ENCODE measurements at places on chromosomes 3 and 15.
A peak's percentile ranks its signal among the peaks of the same experiment; 100 is the strongest.

GRCh38 chr15:39345176-39345575 is 235.7 kb upstream of the THBS1 start:
- DNase-seq: peak; percentile 82

- DNase-seq: no peak
Observed at GRCh38 chr15:86505951-86506350, 426.3 kb downstream of the AGBL1 start.

GRCh38 chr3:128607710-128608048 is 42.9 kb downstream of the RPN1 start:
- no peak for DNase-seq

DNA sequence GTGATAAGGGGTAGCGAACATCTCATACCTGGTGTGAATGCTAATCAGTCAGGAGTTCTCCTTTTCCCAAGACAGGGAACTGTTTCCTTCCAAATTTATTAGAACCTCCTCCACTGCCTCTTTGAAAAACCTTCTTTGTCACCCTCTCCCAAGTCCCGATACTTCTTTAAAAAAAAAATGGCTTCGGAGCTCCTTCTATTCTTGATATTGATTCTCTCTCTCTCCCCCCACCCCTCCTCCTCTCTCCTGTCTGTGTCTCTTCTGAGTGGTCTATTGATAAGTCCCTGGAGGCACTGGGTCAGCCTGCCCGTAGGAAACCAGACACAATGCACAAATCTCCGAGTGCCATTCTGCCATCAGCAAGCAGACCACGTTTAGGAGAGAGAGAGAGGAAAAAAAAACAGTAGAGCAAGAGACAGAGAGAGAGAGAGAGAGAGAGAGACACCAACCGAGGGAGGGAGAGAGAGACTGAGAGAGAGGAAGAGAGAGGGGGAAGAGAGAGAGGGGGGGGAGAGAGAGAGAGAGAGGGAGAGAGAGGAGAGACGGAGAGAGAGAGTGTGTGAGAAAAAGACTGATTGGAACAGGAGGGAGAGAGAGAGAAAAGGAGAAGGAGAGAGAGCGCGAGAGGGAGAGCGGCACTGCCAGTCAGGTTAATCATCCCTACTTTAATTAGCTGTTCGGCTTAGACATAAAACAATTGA is 160.9 kb downstream of the TIGIT start:
- no peak for DNase-seq

- no peak for DNase-seq
Observed at GRCh38 chr3:54861248-54862067, 66.4 kb downstream of the LRTM1 start.

DNA sequence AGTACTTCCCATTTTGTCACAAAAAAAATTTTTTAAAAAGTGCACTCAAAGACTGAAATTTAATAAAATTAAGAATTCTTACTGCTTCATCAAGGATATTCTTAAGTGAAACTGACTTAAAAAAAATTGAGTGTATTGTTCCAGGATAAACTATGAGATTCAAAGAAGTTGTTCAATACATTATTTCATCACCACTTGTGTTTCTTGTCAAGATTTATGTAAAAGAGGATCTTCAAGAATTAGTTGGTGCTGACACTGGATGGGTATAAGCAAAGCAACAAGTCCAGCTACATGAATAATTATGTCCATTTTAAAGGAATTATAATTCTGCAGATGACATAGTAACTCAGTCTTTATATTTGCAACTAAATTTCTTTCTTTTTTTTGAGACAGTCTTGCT is 4.3 kb upstream of the AP4E1 start:
- DNase-seq: no peak

DNA sequence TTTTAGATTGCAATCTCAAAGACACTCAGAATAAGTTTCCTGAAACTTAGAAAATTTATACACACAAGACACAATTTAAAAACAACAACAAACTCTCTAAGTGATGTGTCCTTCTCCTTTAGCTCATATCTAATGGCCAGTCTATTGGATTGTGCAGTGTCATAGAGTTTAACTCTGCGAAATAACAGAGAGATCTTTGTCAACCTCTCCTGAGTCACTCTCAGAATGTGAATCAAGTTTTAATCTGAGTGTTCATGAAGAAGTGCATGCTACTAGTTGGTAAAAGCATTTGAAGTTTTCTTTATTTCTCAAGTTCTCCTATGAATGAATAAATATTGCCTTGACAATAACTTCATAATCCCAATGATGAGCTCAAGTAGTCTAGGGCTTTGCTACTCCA is 284.5 kb upstream of the DNAJC19 start:
- no peak for DNase-seq

DNA sequence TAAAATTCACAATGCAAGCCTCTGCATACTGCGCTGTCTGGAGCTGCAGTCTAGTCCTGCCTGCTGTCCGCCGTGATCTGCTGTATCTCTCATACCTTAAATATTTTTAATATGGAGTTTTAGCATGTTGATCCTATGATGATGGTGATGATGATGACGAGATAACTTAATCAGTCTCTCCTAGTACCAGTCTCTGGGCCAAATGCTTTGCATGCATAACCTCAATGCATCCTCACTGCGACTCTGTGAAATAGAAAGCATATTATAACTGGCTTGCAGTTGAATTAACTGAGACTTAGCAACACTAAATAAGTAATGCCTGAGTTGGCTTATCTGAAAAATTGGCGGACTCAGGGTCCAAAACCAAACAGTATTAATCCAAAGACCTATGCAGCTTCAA is 38.4 kb upstream of the BCHE start:
- DNase-seq: no peak

GRCh38 chr3:122612696-122613095 is 35.2 kb downstream of the PARP15 start:
- DNase-seq: no peak

GRCh38 chr3:59508273-59508672 is 458.4 kb upstream of the CFAP20DC start:
- DNase-seq: no peak

DNA sequence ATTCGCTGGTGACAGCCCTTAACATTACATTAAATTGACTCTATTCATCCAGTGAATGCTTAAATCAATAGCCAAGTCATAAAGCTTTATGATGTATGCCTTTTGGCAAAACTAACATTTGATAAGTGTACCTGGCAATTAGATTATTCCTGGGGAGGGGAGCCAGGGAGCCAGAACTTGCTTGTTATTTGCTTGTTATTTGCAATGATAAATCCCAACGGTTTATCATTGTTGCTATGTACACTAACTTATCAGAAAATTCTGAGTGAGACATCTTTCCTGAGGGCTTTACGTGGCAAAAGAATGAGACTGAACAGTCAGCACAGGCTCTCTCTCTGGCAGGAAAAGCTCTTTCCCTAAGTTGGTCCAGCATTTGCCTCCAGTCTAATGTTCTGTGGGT is 35.8 kb upstream of the FBN1 start:
- DNase-seq: peak; percentile 49

DNA sequence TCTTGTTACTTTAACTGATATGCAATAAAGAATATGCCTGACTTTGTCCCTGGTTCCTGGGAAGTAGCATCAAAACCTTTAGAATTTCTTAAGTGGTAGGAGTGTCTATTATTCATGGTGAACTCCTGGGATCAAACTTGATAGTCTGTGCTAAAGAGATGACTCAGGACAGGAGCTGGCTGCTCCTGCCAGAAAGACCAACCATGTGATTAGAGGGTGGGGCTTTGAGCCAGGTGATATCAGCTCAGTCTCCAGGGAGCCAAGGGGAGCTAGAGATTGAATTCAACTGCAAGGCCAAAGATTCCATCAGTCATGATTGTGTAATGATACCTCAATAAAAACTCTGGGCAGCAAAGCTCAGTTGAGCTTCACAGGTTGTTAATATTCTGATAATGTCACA is 20.6 kb upstream of the TMC3 start:
- no peak for DNase-seq

GRCh38 chr3:177538048-177538749 is 340.9 kb upstream of the TBL1XR1 start:
- DNase-seq: no peak

DNA sequence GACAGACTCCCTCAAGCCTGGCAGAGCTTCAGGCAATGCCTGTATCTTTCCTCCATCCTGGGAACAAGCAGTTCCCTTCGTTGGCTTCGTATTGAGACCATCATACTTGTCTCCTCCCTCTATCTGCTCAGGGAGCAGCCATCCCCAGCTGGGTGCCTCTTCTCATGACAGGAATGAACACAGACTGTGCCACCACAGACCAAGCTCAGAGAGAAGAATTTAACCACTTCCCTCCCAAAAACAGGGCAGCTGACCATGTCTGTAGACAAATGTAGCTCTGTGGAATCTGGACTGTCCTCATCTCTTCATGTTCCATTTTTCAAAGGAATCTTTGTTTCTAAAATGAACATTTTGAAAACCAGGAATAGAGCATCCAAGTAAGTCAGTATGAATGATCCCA is 245.4 kb downstream of the ERC2 start:
- no peak for DNase-seq

DNA sequence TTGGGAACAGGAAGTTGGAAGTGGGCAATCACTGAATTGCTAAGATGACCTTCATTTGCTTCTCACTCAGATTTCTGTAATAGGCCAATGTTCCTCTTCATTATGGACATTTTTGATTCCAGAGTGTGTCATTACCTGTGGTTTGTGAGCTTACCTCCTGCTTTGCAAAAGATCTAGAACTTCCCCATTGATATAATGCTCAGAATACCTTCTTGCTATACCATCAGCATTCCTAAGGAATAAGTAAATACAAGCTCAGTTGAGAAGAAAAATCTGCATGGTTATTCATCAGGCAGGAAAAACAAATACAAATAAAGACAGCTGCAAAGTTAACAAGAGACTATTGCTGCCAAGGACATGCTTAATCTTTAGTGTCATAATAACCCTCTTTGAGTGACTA is 5.6 kb upstream of the RPL14 start:
- DNase-seq: no peak

DNA sequence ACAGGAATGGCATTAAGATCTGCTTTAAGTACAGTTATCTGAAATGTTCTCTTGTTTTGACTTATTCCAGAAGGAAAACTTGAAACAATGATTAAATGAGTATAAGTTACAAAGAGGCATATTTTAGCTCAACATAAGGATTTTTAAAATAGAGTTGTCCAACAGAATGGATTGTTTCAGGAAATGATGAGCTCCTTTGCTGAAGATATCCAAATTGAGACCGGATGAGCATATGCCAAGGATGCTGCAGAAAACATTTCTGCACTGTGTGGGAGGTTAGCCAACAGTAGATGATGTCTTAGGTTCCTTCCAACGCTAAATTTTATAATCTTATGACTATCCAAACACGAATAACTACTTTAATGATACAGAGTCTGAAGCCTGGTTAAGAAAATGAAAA is 226.5 kb upstream of the NANOGP8 start:
- no peak for DNase-seq

- DNase-seq: no peak
Observed at GRCh38 chr3:111592936-111593335, 2.2 kb downstream of the ZBED2 start.

DNA sequence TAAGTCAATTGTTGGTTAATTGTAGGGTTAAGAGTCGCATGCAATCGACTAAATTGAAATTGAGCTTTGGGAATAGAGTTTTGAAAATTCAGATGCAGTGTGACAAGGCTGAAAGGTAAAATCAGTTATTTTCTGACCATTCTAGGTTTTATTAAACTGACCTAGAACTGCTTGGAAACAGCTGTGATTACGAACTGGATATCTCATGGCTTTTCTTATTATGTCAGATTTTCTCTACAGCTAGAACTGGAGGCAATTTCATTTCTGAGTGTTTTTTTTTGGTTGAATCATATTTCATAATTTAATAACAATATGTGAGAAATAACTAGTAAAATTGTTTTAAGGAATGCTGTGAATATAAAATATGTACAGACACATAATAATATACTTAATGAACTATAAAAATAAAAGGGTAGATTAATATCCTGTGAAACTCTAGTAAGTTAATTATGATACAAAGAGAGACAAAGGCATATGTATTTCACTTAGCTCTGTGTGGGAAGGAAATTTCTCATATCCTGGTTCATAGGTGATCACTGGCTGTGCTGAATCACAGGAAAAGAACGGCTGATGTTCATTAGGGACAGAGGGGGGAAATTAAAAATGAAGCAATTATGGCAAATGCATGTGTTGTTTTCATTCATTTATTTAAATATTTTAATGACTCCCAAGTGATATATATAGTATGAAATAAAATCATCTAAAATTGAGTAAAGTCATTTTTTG is 403.2 kb downstream of the ZIC1 start:
- no peak for DNase-seq

DNA sequence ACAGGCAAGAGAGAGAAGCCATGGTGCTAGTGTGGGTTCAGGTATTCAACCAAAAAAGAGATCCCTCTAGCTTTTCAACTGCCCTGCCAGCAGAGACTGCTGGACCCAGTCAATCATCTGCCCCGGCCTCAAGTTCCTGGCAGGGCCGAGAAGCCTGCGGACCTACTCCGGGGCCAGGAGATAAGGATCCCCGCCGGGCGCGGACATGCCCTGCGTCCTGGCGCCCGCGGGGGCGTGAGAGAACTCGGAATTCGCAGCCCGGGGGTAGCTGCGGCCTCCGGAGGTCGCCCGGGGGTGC is 821 bp upstream of the MAGI1 start:
- no peak for DNase-seq

- no peak for DNase-seq
Observed at GRCh38 chr3:192188218-192188835, 539.0 kb downstream of the FGF12 start.

GRCh38 chr3:46619845-46620778 is 7.8 kb downstream of the FAM240A start:
- DNase-seq: peak; percentile 4

DNA sequence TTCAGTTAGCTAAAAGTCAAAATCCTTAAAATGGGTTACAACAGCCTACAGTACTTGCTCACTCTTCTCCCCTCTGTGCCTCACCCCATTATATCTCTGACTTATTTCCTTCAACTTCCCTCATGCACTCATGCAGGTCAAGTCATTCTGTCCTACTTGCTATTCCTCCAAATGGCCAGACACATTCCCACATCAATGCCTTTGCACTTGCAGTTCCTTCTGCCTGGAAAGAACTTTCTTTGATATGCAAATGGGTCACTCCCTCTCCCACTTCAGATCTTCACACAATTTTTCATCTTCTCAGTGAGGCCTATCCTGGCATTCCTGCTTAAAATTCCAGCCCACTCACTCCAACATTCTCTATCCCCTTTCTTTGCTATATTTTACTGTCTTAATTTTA is 547.2 kb upstream of the TGFBR2 start:
- DNase-seq: no peak

DNA sequence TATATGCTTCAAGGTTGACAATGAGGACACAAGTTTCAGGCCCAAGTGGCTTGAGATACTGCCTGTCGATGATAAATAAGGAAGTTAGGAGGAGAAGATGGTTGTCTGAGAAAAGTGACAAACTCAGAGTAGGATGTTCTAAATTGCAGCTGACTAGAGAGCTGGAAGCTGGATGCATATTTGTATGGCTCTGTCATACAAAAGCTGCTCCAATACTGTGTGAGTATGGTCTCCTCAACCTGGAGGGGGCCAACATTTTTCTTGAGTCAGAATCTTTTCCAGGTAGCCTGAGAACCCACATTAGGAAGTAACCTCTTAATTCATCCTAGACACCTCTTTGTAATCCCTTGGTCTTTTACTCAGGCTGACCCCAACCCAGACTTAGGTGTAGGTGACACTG is 28.4 kb upstream of the TPRG1 start:
- DNase-seq: no peak

Measured in skin of body (tissue), 3 donors.